Spleen (tissue), 13 donors: ENCODE measurements at places on chromosomes 3 and 15. TPM values are rescaled to one million over a fixed set of nuclear protein-coding genes. Genes with fewer than 3 reads are reported as not detected.

DNA sequence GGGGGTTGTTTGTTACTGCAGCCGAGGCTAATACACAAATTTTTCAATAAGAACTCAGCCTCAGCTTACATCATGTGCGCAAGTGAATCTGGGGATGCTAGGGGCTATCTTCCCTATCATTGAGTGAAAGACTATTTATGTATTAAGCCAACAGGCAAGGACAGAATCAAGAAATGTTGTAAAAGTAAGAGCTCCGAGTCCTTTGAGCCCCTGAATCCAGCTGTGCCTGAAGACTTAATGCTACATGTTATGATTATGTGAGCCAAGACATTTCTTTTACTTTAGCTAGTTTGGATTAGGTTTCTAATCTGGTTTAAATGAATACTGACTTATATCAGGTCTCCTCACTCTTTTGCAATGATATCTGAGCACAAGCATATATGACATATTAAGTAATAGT, 782.9 kb upstream of the CFAP20DC start:
- no peaks in the 10 kb centered on the region for H3K4me1 ChIP-seq
- no peaks in the 10 kb centered on the region for H3K36me3 ChIP-seq
- no peaks in the 10 kb centered on the region for H3K27me3 ChIP-seq
- no peak overlapping the region for H3K27ac ChIP-seq
- no peak for DNase-seq

DNA sequence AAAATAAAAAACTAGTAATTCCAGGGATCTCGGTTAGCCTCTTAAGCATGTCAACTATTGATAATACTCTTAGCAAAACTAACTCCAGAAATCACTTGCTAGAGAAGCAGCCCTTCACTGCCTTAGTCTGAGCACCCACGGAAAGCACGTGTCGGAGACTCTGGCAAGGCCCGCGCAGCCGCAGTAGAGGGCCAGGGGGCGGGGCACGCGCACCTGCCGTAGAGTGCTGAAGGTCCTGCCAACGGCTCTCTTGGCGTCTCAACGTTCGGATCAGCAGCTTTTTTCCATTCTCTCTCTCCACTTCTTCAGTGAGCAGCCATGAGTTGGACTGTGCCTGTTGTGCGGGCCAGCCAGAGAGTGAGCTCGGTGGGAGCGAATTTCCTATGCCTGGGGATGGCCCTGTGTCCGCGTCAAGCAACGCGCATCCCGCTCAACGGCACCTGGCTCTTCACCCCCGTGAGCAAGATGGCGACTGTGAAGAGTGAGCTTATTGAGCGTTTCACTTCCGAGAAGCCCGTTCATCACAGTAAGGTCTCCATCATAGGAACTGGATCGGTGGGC, at the start of gene LDHAL6B:
TSS of gene LDHAL6B (plus strand) at position 221 of the 561 bp plus-strand sequence. CDS start at position 319, 98 bp downstream.
- no peaks in the 10 kb centered on the region for H3K27me3 ChIP-seq
- no peaks in the 10 kb centered on the region for H3K4me1 ChIP-seq
- no peak for DNase-seq
- H3K36me3 ChIP-seq, result peaks cover 90% of the 10 kb centered on the region
- no peak within 1 kb of the TSS for H3K4me3 ChIP-seq

Gene SLC22A14
- not detected for total RNA-seq

GRCh38 chr3:125628212-125628611, 32.9 kb upstream of the OSBPL11 start:
- no peak overlapping the region for H3K4me3 ChIP-seq
- H3K27me3 ChIP-seq, result no peaks in the 10 kb centered on the region
- DNase-seq, result no peak
- H3K36me3 ChIP-seq, result no peaks in the 10 kb centered on the region
- peaks cover 6% of the 10 kb centered on the region for H3K4me1 ChIP-seq

- H3K36me3 ChIP-seq, result no peaks in the 10 kb centered on the region
- DNase-seq, result no peak
- no peaks in the 10 kb centered on the region for H3K27me3 ChIP-seq
- no peak overlapping the region for H3K27ac ChIP-seq
These were observed 230.6 kb upstream of the CNTN3 start for GRCh38 chr3:74845081-74845480.

DNA sequence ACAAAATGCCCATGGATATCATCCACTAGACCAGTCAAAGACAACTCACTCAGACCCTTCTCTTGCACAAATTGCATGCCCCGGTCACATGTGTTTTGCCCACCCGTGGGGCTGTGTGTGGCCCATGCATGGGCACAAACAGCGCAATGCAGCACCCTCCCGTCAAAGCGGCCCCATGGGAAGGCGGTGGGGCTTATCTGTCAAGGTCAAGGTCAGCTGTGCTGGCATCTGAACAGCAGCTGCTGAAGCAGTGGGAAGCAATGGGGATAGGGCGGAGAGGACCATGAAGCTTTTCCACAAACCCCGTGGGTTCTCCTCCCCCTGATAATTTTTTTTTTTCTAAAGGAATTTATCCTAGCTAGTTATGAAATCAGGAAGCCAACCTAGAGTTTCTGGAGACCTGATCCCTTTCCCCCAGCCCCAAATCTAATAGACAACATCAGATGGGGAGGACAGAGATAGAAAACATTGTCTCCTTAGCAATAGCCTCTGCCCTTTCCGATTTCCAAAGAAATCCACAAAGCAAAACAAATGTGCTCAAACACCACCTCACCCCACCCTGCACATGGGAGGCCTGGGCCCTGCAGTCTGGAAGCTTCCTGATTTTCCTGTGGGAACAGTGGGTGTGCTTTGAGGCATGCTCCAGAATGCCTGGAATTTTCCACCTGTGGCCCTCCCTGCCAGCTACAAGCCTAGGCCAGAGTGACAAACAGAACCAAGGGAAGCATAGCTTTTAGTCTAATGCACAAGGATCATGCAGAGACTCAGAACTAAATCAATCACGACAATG, 84.4 kb downstream of the BDH1 start:
- no peak overlapping the region for H3K4me3 ChIP-seq
- DNase-seq, result peak; percentile 41
- peaks cover 19% of the 10 kb centered on the region for H3K27me3 ChIP-seq
- H3K27ac ChIP-seq, result no peak overlapping the region
- H3K4me1 ChIP-seq, result no peaks in the 10 kb centered on the region

DNA sequence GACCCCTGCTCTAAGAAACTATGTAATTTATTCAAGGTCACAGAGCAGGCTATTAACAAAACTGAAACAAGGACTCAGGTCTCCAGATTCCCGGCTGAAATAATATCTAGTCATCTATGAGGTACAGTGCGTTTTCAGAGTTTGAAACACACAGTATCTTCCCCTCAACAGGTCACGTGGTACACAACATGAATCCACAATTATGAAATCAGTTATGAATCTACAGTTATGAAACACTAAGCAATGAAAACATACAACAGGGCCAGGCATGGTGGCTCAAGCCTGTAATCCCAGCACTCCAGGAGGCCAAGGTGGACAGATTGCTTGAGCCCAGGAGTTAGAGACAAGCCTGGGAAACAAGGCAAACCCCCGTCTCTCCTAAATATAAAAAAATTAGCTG, 72.7 kb downstream of the FSIP1 start:
- DNase-seq, result no peak
- H3K36me3 ChIP-seq, result no peaks in the 10 kb centered on the region
- no peaks in the 10 kb centered on the region for H3K4me1 ChIP-seq
- no peak overlapping the region for H3K4me3 ChIP-seq
- H3K27me3 ChIP-seq, result no peaks in the 10 kb centered on the region
- no peak overlapping the region for H3K27ac ChIP-seq

- peak overlapping the region; percentile 11 for H3K4me3 ChIP-seq
- no peak for DNase-seq
- peak overlapping the region; percentile 88 for H3K27ac ChIP-seq
These were observed 13.0 kb upstream of the SEC62 start for GRCh38 chr3:169953462-169954141.

DNA sequence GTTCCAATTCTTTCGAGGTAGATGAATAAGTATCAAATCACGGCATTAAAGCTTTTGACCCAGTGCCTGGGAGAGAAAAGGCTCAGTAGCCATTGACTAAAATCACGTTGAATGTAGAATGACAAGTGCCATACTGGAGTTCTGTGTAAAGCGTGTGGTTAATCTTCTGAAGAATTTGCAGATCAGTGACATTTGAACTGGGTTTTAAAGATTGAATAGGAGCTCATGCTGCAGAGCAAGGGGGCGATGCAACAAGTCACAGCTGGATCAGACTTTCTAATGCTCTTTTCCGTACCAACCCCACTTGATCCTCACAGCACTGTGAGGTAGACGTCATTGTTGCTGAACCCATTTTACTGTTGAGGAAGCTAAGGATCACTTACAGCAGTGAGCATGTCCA, 49.5 kb upstream of the TPM1 start:
- H3K36me3 ChIP-seq, result no peaks in the 10 kb centered on the region
- DNase-seq, result no peak
- H3K27me3 ChIP-seq, result no peaks in the 10 kb centered on the region
- H3K4me1 ChIP-seq, result no peaks in the 10 kb centered on the region

Gene CHRFAM7A
- total RNA-seq, result 1.6 TPM

Gene SPRED1
- total RNA-seq, result 24.0 TPM

Gene ZBED2
- not detected for total RNA-seq

DNA sequence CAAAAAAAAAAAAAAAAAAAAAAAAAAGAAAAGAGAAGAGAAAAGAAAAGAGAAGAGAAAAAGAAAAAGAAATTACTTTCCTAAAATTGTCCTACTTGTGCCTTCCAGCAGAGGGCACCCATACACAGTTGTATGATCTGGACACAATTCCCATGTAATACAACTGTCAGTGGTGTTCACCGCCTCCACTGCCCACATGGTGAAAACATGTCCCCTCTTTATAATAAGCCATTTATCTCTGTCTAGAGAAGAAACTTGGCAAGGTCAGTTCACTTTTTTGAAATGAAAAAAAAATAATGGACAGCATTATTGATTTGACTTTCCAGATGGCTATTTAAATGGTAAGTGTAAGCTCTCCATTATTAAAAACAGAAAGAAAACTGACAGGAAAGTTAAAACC, 459.4 kb downstream of the GBE1 start:
- H3K36me3 ChIP-seq, result no peaks in the 10 kb centered on the region
- H3K4me1 ChIP-seq, result no peaks in the 10 kb centered on the region
- H3K27me3 ChIP-seq, result no peaks in the 10 kb centered on the region
- H3K4me3 ChIP-seq, result no peak overlapping the region
- no peak overlapping the region for H3K27ac ChIP-seq

Gene RPP14
- 21.3 TPM for total RNA-seq

Gene RAD18
- 18.5 TPM for total RNA-seq

DNA sequence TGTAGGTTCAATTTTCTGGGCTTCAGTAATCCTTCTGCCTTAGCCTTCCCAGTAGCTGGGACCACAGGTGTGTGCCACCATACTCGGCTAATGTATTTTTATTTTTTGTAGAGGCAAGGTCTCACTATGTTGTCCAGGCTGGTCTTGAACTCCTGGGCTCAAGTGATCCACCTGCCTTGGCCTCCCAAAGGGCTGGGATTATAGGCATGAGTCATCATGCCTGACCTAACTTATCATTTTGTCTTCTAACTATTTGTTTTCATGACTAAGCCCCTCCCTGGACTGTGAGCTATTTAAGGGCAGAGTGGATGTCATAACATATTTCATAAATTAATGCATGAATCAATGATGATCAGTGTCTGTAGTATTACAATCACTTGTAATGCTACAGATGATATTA, 56.1 kb upstream of the PIAS1 start:
- DNase-seq, result no peak
- no peak overlapping the region for H3K4me3 ChIP-seq
- no peaks in the 10 kb centered on the region for H3K36me3 ChIP-seq
- H3K4me1 ChIP-seq, result no peaks in the 10 kb centered on the region

DNA sequence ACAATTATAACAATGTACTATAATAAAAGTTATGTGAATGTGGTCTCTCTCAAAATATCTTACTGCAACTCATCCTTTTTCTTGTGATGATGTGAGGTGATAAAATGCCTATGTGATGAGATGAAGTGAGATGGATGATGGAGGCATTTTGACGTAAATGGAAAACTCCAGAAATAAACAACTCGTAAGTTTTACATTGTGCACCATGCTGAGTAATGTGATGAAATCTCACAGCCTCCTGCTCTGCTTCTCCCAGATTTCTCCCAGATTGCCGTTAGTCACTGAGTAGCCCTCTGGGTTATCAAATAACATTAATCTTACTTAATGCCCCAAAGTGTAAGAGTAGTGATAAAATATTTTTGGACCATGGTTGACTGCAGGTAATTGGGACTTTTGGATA, 64.8 kb upstream of the SLCO2A1 start:
- H3K4me1 ChIP-seq, result no peaks in the 10 kb centered on the region
- H3K27ac ChIP-seq, result no peak overlapping the region
- no peaks in the 10 kb centered on the region for H3K36me3 ChIP-seq
- DNase-seq, result no peak

- H3K27me3 ChIP-seq, result no peaks in the 10 kb centered on the region
- no peaks in the 10 kb centered on the region for H3K36me3 ChIP-seq
- no peak overlapping the region for H3K4me3 ChIP-seq
- no peak overlapping the region for H3K27ac ChIP-seq
- DNase-seq, result peak; percentile 81
- H3K4me1 ChIP-seq, result peaks cover 11% of the 10 kb centered on the region
These were observed 95.2 kb downstream of the CHSY1 start for GRCh38 chr15:101156509-101157159.

Gene SYNPR
- not detected for total RNA-seq

DNA sequence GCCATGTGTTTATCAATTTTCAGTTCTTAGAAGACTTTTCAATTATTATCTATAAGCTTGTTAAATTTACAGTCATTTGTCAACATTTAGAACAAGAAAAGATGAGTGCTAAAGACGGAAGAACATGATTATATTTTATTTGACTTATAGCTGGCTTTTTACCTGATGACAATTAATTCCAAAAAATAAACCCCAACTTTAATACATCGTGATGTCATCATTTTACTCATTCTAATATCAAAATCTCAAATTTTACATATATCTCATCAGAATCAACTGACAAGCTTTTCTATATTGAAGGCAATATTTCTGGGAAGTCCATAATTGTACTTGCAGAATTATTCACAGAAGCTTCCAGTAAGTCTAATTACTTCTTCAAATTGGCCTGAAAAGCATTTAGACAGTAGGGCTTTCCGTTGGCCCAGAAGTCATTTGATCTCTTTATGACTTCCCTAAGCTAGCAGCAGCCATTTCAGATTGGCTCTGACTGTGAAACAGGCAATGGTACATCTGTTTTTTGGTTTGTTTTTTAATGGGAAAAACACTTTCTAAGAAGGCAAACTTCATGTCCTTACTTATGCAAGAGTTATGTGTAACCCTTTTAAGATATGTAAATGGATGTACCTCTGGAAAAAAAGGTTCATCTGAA, 234.7 kb upstream of the PLSCR5 start:
- no peaks in the 10 kb centered on the region for H3K36me3 ChIP-seq
- H3K27me3 ChIP-seq, result no peaks in the 10 kb centered on the region
- H3K27ac ChIP-seq, result no peak overlapping the region
- H3K4me1 ChIP-seq, result no peaks in the 10 kb centered on the region
- no peak for DNase-seq

- H3K4me1 ChIP-seq, result no peaks in the 10 kb centered on the region
- DNase-seq, result no peak
- H3K4me3 ChIP-seq, result no peak overlapping the region
- no peaks in the 10 kb centered on the region for H3K36me3 ChIP-seq
- H3K27ac ChIP-seq, result no peak overlapping the region
- H3K27me3 ChIP-seq, result no peaks in the 10 kb centered on the region
These were observed 254.7 kb downstream of the CACNA2D3 start for GRCh38 chr3:54376939-54377578.

- H3K27ac ChIP-seq, result no peak overlapping the region
- no peaks in the 10 kb centered on the region for H3K27me3 ChIP-seq
- no peak overlapping the region for H3K4me3 ChIP-seq
These were observed 26.7 kb upstream of the MCF2L2 start for GRCh38 chr3:183455089-183455488.
